ENCODE measurements at places on chromosomes 2 and 18. TPM values are rescaled to one million over a fixed set of nuclear protein-coding genes. Genes with fewer than 3 reads are reported as not detected.

DNA sequence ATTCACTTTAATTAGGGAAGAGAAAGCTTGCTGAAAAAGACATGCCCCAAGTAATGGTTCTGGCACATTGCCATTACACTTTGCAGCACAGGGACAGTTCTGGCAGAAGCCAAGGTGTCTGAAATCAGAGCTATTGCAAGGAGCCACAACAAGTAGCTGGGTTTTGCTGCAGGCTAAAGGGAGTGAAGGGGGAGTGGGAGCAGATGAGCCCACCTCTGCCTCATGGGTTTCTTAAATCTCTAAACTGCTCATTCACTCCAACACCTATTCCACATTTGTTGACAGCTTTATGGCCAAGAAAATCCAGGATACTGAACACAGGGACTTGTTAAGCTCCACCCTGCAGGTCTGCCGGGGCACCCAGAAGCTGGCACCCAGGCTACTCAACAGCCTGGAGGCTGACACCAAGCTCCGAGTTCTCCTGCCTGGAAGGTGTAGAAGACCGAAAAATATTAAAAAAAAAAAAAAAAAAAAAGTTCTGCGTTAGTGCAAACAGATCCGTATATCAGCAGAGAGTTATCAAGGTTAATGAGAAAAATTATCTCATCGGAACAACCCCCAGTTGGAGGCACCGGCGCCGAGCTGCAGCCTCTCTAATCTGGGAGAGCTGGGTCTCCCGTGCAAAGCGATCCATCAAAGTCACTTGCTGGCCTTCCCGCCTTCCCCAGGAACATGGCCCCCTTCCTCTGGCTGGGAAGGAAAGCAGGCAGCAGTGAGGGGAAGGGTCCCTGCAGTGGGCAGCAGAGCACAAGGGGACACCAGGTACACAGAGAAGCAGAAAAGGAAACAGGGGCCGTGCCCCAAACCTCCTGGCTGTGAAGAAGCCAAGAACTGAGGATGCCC, 123.7 kb downstream of the HNMT start:
- ATAC-seq, result no peak

DNA sequence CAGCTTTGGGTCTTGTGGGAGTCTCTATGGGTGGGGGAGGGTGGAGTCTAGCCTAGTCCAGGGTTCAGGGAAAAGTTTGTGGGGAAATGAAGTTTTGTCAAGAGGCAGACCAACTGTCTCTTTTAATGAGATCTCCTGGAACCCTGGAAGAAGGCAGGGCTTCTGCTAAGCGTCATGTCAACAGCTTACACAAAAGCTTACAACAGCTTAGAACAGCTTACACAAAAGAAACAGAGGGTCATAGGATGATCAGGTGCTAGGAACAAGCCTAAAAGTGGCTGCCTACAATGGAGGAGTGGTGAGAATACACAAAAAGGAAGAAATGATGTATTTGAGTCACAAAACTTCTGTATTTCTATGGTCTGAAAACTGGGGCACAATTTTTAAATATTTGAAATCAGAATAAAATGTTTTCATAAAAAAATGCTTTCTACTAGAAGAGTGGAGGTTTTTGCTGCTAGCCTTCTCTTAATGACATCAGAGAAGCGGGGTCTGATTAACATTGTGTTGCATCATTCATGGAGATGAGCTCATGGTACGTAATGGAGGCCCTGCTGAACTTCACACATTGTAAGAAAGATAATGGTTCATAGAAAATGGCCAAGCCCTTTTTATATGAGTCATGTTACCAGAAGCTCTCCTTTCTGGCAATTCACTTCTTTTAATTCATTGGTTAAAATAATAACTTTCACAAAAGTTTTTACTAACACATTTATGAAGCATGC, 351.0 kb downstream of the PIK3C3 start:
- ATAC-seq, result no peak

- no peak for ATAC-seq
Observed at GRCh38 chr2:11758647-11759046, 12.2 kb downstream of the LPIN1 start.

DNA sequence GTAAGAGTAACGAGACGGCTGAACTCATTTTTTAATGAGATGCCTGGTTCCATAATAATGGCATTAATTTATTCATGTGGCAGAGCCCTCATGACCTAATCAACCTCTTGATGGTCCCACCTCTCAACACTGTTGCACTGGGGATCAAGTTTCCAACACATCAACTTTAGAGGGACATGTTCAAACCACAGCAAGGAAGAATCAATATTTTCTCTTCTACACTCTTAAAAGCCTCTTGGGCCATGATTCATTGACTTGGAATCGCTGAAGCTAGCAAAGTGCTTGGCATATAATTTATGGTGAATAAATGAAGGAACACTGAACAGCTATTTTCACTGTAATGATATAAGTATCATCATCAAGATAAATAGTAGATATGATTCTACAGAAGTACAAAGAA, 333.0 kb downstream of the TNS1 start:
- ATAC-seq, result no peak

DNA sequence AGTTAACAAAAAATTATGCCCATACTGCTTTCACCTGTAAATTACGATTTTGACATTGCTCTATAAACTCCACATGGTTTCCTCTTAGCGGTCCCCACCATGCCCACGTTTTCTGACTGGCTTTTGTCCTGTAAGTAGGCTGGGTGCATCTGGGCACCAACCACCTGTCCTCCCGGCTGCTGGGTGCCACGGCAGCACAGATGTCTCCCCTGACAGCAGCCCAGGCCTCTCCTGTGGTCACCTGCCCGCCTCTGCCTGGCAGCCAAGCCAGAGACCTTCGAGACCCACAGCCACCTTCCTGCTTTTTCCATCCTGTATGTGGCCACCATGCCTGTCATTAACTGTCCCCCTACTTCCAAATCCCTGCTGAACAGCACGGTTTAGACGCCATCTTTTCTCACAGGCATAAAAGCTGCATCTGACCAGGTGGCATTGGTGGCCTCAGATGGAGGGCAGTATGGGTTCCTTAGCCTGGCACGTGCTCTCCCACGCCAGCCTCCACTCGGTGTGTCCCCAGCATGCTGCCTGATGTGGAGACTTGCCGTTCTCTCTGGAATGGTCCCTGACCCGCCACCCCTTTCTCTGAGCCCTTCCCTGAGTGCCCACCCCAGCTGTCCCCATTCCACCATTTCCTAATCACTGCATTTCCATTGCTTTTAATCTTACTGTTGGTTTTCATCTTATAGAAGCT, 18.9 kb downstream of the SNORC start:
- ATAC-seq, result no peak

GRCh38 chr18:78814766-78815165, 164.9 kb upstream of the SALL3 start:
- no peak for ATAC-seq

DNA sequence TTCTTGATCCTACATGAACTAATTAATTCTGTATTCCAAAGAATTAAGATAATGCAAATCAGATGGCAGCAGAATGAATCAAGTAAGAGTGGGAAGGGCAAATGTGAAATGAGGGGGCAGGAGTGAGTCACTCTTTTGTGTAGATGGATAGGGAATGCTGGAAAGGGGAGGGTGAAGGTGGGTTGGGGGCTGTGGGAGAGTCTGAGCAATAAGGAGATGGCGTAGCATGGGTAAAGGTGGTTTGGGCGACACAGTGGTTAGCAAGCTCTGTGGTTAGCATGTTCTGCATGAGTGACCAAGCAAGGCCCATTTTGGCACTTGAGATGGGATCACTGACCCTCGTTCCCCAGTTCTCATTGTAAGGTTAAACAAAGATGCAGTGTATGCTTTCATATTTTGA, 20.4 kb downstream of the GPD2 start:
- ATAC-seq, result no peak

DNA sequence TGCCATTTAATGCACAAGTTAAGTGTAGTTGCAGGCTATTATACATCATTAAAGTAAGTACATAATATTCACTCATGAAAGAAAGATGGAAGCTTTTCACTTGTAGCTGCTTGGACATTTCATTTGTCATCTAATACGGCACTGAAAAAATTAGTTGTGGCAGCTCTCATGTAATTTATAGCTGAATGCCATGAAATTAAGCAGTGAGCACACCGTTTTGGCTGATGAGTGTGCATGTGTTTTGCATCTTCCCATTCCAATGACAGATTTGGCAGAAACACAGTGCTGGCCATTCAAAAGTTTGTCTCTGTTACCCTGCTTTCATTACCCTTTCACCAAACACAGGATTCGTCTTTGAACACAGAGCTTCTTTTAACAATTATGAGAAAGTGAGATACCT, 174.0 kb downstream of the PTGR3 start:
- ATAC-seq, result no peak

DNA sequence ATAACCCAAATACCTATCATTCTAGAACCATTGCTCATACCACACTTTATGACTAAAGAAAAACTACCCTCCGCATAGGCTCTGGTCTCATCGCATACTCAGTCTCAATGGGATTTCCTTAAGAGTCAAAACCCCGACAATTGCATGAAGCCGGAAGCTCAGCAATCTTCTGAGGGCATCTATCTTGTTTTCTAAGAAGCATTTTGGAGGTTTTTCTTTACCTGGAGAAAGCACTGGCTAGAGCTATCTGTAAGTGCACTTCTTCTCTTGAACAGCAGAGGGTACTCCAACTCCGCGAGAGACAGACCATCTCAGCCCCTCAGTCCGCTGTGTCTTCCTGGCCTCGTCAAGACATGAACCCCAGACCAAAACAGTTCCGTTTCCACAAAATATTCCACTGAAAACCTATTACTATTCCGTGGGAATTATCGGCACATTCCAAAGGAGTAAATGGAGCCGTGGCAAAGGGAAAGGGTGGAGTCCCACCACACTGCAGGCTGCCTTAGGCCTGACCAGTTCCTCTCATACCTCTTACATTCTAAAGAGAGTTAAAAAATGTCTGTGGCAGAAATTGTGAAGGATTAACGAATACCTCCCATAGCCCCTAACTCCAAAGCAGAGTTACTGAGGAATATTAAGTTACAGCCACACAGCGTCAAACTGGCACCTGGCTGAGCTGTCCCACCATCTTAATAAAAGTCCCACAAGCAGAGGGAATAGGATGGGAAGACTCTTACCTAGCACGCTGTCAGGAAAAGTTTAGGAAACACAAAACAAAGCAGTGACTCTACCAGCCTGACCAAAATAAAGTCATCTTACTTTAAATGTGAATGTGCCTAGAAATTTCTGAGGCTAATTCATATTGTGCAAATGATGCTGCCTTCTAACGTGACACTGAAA, 325.6 kb upstream of the VRK2 start:
- ATAC-seq, result peak; percentile 57

DNA sequence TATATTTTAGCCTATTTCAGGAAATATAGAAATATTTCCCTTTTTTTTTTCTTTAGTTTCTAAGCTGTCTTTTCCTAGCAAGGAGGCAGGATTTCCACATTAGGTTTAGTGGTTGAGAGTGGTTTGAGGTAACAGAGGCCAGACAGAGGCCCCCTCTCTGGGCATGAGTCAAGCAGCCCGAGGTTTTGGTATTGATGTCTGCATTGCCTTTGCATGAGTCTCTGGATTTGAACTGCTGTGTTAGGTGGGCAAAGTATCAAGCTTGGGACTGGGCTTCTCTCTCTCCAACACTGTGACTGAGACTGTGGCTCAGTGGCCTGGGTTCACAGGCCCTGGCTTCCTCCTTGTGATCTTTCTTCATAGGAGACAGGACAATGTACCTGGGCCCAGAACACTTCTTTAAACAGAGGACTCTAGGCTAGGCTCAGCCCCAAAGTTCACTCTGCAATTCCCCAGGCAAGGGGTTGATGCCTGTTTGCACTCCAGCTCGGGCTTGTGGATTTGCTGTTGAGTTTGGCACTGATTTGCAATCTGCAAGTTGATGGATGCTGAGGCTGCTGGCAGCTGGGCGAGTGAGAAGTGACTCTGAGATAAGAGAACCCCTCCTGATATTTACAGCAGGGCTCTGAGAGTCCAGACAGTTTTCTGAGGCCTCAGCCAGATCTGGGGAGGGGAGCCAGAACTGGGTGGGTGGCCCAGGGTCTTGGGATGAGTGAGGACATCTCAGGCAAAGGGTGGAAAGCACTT, 271.2 kb downstream of the EN1 start:
- ATAC-seq, result no peak

- no peak for ATAC-seq
Observed at GRCh38 chr2:139480161-139480650, 700.0 kb upstream of the NXPH2 start.

GRCh38 chr2:221370076-221370856, 201.8 kb downstream of the EPHA4 start:
- no peak for ATAC-seq

DNA sequence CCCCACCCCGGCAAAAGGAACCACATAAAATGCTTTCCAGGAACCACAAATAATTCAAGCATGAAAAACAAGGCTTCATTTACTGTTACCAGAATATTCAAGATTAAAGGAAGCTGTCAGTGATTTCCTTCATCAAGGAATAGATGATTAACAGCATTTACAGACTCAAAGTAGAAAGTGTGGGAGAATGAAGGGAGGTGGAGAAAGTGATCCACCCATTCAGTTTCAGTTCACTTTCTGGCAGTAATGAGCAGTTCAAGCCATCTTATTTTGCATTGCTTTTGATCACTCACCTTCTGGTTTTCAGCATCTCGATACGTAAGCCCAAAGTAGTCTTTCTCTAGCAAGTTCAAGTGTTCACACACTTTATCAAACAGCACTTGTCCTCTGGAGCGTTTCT, 99.0 kb downstream of the EPB41L3 start:
- ATAC-seq, result no peak

- ATAC-seq, result no peak
Observed at GRCh38 chr18:34483198-34483597, 226.9 kb upstream of the DTNA start.

GRCh38 chr2:68104111-68104835, 41.5 kb upstream of the C1D start:
- ATAC-seq, result peak; percentile 46

DNA sequence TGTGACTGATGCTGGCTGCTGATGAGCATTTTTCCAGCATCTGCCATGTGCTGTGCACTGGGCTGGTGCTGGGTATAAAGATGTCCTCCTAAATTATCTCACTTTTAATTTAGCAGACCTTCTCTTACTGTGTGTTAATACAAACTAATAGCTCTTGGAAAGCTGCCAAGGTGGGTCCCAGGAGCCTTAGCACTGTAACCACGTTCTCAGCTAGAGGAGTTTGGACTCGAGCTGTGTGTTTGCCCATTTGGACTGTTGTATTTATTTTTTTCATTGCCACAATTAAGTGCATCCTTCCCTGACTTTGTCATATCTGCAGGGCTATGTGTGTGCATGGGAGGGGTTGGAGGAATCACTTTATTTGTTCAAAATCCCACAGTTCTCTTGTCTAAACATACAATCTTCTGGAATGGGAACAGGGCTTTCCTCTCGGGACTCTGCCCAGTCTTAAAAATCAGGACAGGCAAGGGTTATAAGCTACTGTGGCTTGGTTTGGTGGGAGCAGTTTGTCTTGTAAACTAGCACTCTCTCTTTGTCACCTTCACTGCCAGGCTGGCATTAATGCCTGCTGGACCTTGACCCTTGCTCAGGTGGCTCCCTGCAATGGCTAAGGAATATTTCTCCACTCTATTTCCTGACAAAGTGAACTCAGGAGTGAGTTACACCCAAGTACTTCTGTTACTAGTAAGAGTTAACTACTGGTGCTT, 129.7 kb upstream of the MGAT5 start:
- ATAC-seq, result no peak

The NEU4 gene
- not detected for total RNA-seq

The ACMSD gene
- not detected for total RNA-seq

The ALPG gene
- not detected for total RNA-seq

The NGEF gene
- 6.1 TPM for total RNA-seq

The CYP26B1 gene
- total RNA-seq, result 1.9 TPM

The ALK gene
- total RNA-seq, result 0.04 TPM

The IL37 gene
- total RNA-seq, result not detected
